Colonic mucosa (tissue), 4 donors: ENCODE measurements at places on chromosomes 7 and 10. TPM values are rescaled to one million over a fixed set of nuclear protein-coding genes. Genes with fewer than 3 reads are reported as not detected.

GRCh38 chr10:57925045-57925444 lies 342.6 kb downstream of the IPMK start:
- no peaks in the 10 kb centered on the region for H3K27me3 ChIP-seq
- peak; percentile 26 for DNase-seq
- H3K36me3 ChIP-seq = no peaks in the 10 kb centered on the region
- no peak overlapping the region for H3K4me3 ChIP-seq

FOXP2 gene
- total RNA-seq = 5.3 TPM

GRCh38 chr7:134420424-134421125 lies 38.3 kb downstream of the AKR1B1 start:
- no peaks in the 10 kb centered on the region for H3K36me3 ChIP-seq
- DNase-seq = peak; percentile 80

SYNPO2L gene
- total RNA-seq = 0.05 TPM

- no peaks in the 10 kb centered on the region for H3K36me3 ChIP-seq
- peaks cover 10% of the 10 kb centered on the region for H3K4me1 ChIP-seq
- no peak overlapping the region for H3K4me3 ChIP-seq
- DNase-seq = peak; percentile 49
- no peaks in the 10 kb centered on the region for H3K27me3 ChIP-seq
- no peak overlapping the region for H3K27ac ChIP-seq
Measured at GRCh38 chr10:133359972-133360610, 2.3 kb upstream of the FUOM start.

DNA sequence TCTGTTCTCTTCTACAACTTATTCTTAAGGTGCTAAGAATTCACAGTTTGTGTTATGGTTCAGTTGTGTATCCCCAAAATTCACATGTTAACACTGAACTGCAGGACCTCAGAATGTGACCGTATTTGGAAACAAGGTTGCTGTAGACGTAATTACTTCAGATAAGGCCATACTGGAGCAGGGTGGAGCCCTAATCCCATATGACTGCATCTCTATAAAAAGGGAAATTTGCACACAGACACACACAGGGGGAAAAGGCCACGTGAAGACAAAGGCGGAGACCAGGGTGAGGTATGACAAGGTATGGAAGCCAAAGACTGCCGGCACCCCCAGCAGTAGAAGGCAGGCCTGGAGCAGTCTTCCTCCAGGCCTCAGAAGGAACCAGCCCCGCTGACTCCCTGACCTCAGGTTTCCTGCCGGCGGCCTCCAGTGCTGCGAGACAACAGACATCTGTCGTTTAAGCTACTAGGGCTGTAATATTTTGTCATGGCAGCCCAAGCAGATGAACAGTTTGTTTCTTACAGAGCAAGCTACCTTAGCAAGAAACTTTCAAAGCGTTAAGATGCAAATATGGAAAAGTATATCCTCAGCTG lies 98.7 kb downstream of the PROSER2 start:
- H3K27ac ChIP-seq = no peak overlapping the region
- H3K4me1 ChIP-seq = no peaks in the 10 kb centered on the region
- no peaks in the 10 kb centered on the region for H3K27me3 ChIP-seq

GRCh38 chr7:131106681-131107336 lies 220.9 kb upstream of the MKLN1 start:
- peak overlapping the region; percentile 88 for H3K4me3 ChIP-seq
- no peaks in the 10 kb centered on the region for H3K36me3 ChIP-seq
- peak; percentile 73 for DNase-seq
- H3K4me1 ChIP-seq = peaks cover 7% of the 10 kb centered on the region
- peak overlapping the region; percentile 96 for H3K27ac ChIP-seq
- no peaks in the 10 kb centered on the region for H3K27me3 ChIP-seq

TMEM243 gene
- total RNA-seq = 16.4 TPM
